Fibroblast of skin of back (primary cell): ENCODE measurements at places on chromosomes 4 and X.

GRCh38 chrX:22686138-22686541 is 313.6 kb upstream of the DDX53 start:
- DNase-seq = peak; percentile 69

- peak; percentile 60 for DNase-seq
Observed at GRCh38 chr4:128388352-128388630, 100.7 kb upstream of the PGRMC2 start.

GRCh38 chr4:53436251-53436650 is 58.8 kb downstream of the FIP1L1 start:
- no peak for DNase-seq

GRCh38 chr4:122728856-122729255 is 3.6 kb upstream of the BBS12 start:
- no peak for DNase-seq

- no peak for DNase-seq
Observed at GRCh38 chrX:122501652-122502051, 682.4 kb upstream of the GRIA3 start.

DNA sequence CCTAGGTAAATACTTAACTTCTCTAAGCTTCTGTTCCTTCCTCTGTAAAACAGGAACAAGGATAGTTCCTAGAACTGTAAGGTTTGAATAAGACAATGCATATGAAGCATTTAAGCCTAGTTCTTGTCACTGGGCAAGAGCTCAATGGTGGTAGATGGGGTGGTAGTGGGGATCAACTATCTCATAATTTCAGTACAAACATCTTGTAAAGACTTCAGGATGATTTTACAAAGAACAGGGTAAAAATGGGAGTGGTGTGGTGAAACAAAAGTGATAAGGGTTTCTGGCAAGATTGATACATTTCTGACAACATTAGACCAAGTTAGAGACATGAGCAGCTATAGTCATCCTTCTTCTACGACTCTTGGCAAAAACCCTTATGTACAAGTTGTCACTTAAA is 137.8 kb downstream of the SCFD2 start:
- DNase-seq = no peak

GRCh38 chrX:149650162-149650561 is 18.6 kb upstream of the TMEM185A start:
- no peak for DNase-seq

GRCh38 chr4:22014222-22014741 is 65.7 kb upstream of the KCNIP4 start:
- peak; percentile 27 for DNase-seq

- peak; percentile 89 for DNase-seq
Observed at GRCh38 chrX:72123471-72124185, 8.1 kb downstream of the RTL5 start.

- peak; percentile 2 for DNase-seq
Observed at GRCh38 chrX:133056341-133056740, 40.6 kb downstream of the USP26 start.

GRCh38 chr4:89123451-89123851 is 12.1 kb downstream of the TIGD2 start:
- DNase-seq = no peak

GRCh38 chr4:127528302-127528701 is 104.5 kb upstream of the INTU start:
- DNase-seq = no peak

- DNase-seq = no peak
Observed at GRCh38 chr4:105992641-105993305, 97.5 kb downstream of the NPNT start.

DNA sequence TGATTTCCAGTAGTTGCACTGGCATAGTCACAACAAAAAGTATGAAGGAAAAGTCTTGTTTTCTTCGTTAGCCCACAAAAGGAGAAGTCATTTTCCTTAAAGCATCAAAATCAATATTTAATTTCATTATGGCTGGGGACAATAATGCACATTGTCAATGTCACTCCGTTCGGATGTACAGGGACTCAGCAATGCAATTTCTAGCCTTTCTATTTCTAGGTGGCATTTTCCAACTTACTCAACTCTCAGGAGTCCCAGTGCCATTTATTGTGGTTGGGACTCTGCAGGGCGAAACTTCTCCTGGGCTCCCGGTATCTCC is 99.6 kb downstream of the CEP135 start:
- no peak for DNase-seq

DNA sequence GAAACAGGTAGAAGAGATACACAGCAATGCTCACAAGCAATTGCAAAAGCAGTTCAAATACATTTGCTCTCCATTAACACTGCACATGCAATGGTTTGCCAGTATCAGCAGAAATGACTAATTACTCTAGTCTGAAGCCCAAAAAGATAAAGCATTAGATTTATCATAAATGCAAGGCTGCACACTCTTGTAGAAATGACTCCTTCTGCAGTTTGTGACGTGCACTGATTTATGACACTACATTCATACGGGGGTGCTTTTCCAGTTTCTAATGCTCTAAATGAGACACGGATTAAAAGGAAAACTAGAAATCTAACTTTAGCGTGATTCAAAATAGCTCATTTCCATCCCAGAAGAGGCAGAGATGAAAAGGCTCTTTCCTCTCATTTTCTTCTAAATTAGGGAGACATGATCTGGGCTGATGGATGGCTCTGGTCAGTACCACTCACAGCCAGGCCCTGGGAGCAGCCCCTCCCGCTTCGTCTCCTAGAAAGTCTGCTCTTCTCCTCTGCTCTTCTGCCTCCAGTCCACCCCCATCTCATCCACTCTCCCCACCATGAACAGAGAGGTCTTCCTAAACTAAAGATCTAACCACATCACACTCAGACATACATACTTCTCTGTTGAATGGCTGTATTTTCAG is 33.2 kb downstream of the PPP2R2C start:
- DNase-seq = no peak

GRCh38 chrX:151488677-151489076 is 74.8 kb upstream of the PASD1 start:
- no peak for DNase-seq
